ENCODE measurements at places on chromosomes 13 and 19.

GRCh38 chr13:47661076-47661475 lies 340.0 kb downstream of the SUCLA2 start:
- no peak for DNase-seq

DNA sequence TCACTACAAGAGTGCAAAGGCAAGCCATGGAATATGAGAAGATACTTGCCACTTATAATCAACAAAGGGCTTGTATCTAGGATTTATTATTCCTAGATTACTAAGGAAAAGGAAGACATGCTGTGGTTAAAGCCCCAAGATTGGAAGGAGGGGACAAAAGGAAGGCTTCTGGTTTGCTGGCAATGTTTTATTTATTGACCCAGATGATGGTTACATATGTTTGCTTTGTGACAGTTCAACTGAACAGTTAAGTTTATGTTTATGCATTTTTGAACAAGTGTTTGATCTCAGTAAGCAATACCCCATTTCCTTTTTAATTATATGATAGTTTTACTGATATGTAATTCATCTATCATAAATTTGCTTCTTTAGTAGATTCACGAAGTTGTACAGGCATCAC lies 40.3 kb downstream of the CDADC1 start:
- DNase-seq, result no peak

DNA sequence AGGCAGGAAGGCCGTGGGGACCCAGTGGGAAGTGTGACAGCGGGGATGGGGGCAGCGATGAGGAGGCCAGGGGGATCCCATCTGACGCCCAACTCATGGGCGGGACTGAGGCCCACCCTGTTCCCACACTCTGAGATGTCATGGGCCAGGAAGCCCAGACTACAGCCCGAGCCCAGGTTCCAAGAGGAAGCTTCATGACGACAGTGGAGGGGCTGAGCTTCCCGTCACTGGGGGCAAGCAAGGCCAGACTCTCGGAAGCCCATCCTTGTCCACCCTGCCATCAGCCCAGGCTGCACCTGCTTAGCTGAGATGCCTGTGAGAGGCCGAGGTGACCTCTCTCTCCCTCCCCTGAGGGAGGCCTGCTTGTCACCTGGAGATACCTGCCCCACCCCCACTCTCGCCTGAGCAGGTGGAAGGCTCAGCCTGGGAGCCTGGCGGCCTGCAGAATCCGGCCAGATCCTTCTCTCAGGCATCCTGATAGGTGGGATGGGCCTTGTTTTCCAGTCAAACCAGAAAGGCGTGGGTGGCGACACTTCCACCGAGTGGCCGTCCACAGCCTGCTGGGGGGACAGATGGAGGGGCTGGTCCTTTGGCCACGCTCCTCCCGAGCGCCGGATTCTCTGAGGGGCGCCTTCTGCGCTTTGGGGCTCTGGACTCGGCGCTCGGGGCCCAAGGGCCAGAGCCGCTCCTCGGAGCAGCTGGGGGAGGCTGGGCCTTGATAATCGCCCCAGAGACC lies 4.8 kb downstream of the ZBTB7A start:
- no peak for DNase-seq

- DNase-seq, result no peak
Observed at GRCh38 chr13:108427355-108427754, 157.8 kb downstream of the TNFSF13B start.

DNA sequence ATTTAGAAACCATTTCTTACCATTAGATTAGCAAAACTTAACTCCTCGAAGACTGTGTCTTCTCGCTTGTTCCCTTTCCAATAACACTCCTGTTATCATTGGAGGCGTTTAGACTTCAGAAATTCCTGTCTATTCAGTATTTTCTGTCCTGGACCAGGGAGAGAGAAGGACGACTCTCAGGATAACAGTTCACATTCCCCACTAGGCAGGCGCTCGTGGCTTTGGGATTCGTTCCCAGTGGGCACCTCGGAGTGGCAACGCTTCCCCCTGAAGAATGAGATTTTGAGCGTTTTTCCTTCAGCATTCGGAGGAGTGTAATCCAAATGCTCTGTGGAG lies 429 bp upstream of the ZNF225 start:
- DNase-seq, result no peak

DNA sequence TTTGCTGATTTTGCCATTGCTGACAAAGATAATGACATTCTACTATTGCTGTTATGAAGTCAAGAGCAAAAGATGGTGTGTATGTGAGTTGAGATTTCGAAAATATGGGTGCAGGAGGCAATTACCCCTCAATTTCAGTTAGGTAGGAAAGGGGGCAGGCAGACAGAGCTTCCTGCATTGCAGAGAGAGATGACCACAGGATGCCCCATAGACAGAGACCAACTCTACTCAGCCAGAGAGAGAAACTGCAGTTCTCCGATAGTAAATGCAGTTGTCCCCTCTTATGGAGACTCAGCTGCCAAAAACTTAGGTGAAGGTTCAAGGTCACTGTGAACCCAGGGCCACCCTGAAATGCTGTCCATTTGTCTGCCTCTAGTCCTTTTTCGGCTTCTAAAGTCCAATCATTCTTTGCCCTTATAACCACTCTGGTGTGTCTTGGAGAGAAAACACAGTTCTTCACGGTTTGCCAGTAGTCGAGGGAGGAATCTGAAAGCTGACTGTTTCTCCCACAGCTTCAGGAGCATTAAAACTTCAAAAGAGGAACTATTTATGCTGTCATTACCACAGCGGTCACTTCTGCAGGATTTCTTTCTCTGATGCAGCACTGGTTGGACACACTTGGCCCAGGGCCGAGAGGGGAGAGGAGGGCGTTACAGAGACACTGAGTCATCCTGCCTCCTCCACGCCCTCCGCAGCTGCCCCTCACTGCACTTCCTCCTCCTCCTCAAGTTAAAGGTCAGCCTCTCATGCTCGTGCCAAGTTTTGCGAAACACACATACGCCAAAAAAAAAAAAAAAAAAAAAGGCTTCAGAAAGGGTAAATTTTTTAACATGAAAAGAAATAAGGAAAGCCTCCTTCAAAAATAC lies 264.3 kb downstream of the FOXO1 start:
- peak; percentile 83 for DNase-seq

- peak; percentile 63 for DNase-seq
Observed at GRCh38 chr19:41753159-41753558, 2.2 kb upstream of the CEACAM6 start.

GRCh38 chr19:54231077-54231931 lies 8.5 kb upstream of the LILRB3 start:
- DNase-seq, result peak; percentile 87

- no peak for DNase-seq
Observed at GRCh38 chr19:42441049-42441445, 1.7 kb downstream of the CXCL17 start.

DNA sequence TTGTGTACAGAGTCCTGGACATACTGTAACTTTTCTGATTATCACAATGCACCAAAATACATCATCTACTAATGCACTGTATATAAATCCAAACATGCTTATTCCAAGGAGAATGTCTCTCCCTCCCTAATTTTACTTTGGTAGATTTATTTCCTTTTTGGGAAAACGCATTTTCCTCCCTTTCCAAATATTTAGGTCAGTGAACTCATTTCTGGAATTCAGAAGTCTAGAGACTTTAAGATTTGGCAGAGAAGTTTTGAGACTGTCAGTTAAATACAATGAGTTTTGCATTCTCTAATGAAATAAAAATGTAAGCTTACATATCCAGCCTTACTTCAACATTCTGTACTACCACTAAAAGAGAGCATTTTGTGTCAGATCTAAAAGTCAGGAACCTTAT lies 165.8 kb upstream of the EDNRB start:
- no peak for DNase-seq

GRCh38 chr13:35143123-35143522 lies 201.1 kb downstream of the NBEA start:
- no peak for DNase-seq

GRCh38 chr19:21608571-21608970 lies 103.2 kb downstream of the ZNF429 start:
- DNase-seq, result no peak

DNA sequence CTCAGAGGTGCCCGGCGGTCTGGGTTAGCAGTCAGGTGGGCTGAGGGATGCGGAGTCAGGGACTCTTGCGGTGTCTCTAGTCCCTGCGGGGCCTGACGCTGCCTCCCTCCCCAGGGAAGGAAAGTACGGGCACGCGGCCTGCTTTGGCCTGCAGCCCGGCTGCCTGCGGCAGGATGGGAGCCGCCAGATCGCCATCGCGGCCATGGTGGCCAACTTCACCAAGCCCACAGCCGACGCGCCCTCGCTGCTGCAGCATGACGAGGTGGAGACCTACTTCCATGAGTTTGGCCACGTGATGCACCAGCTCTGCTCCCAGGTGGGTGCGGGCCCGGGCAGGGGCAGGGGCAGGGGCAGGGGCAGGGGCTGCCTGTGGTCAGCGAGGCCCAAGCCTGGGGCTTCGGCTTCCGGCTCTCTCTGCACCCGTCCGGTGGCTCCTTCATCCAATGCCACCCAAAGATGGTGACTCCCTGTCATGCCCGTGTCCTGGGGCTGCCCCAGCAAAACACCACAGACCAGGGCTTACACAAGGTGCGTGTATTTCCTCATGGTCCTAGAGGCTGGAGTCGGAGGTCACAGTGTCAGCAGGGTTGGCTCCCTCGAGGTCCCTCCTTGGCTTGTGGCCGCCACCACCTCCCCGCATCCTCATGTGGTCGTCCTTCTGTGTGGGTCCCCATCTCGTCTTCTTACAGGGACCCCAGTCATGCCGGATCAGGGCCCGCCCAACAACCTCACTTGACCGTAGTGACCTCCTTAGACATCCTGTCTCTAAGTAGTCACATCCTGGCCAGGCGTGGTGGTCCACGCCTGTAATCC lies 11.3 kb upstream of the ZNF554 start:
- DNase-seq, result no peak

DNA sequence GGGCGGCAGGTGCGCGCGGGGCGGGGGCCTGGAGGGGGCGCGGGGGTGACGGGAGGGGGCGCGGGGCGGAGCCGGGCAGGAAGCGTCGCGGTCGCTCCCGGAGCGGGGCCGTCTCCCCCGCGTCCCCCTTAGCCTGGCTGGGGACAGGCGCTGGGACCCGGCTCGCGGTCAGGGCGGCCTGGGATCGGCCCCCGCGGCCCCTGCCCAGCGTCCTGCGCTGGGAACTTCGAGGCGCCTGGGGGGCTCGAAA lies 74.7 kb upstream of the MCF2L start:
- no peak for DNase-seq

- DNase-seq, result no peak
Observed at GRCh38 chr13:31631071-31631470, 108.3 kb upstream of the RXFP2 start.

GRCh38 chr13:59230484-59231264 lies 933.1 kb downstream of the DIAPH3 start:
- DNase-seq, result no peak

GRCh38 chr19:45613926-45614725 lies 12.1 kb upstream of the GPR4 start:
- DNase-seq, result peak; percentile 47

GRCh38 chr13:99896369-99897075 lies 75.0 kb downstream of the ZIC5 start:
- no peak for DNase-seq

DNA sequence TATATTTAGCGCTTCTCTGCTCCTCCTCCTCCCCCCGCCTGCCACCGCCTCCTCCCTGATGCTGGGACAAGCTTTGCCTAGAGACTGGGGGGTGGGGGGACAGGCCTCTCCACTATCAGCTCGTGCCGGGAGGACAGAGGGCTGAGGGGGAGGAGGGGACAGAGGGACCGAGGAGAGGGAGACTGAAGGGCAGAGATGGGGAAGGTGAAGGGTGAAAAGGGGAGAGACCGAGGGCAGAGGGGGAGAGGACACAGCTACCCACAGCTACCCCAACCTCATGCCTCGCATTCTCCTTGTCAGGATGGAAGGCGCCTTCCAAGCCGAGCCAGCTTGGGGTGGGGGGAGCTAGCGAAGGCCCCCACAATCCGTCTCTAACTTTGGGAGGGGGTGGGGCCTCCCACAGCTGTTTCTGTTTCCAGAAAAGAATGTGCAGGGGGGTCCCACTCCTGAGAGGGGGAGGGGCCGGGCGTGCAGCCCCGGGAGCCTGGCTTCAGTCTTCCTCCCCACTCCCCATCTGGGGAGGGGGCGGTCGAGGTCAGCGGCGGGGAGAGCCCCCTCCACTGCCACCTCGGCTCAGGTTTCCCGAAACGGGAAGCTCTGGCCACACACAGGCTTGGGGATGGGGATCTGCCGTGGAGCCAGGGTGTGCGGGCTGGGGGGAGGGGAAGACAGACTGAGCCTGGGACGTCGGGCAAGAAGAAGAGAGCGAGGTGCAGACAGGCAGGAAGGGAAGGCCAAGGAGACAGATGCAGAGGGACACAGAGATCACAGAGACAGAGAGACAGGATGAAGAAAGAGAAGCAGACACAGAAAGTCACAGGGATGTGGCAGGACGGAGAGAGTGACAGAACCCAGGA lies 1.6 kb downstream of the DACT3 start:
- no peak for DNase-seq

DNA sequence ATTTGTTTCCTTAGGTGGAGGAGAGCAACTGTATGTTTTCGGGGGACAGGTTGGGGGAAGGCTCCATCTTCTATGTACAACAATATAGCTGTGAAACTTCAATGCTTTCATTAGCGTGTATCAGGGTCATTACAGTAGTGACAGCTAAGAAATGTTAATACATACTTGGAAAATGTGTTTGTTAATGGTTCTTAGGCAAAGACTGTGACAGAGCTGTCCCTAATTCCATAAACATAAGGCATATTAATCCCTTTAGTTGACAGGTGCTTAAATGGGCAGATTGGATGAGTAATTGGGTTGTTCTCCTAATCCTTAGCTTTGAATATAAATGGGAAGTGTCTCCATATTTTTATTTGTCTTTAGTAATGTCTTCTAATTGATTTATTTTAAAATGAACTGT lies 313.7 kb downstream of the HS6ST3 start:
- DNase-seq, result no peak

GRCh38 chr13:30572859-30573275 lies 44.9 kb upstream of the USPL1 start:
- DNase-seq, result peak; percentile 62

DNA sequence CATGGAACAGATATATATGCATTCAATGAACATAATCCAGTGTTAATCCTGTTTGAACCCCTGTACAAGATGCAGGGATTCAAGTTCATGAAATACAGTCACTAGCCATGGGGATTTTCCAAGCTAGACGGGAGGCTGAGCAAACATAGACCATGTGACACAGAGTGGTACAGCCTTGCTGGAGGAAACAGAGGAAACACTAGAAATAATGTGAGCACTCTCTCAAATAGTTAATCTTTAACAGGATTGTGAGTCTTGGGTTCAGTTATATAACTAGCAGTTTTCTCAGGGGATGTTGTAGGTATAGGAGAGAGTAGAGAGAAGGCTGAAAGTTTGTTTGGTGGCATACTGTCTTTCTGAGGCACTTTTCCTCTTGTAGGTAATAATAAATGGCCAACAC lies 13.9 kb upstream of the LGALS16 start:
- no peak for DNase-seq

GRCh38 chr19:3733549-3734309 lies 25.5 kb downstream of the TJP3 start:
- DNase-seq, result no peak

- DNase-seq, result no peak
Observed at GRCh38 chr19:14972676-14973075, 7.0 kb downstream of the SLC1A6 start.

Measured in CD4-positive, alpha-beta T cell treated with Interferon alpha-2 for 1 hour (primary cell).